ENCODE measurements at places on chromosomes 7 and 10.

- no peak for DNase-seq
Measured at GRCh38 chr10:70779088-70779487, 6.1 kb downstream of the TBATA start.

GRCh38 chr10:16242859-16243613 is 193.8 kb upstream of the PTER start:
- DNase-seq = no peak

DNA sequence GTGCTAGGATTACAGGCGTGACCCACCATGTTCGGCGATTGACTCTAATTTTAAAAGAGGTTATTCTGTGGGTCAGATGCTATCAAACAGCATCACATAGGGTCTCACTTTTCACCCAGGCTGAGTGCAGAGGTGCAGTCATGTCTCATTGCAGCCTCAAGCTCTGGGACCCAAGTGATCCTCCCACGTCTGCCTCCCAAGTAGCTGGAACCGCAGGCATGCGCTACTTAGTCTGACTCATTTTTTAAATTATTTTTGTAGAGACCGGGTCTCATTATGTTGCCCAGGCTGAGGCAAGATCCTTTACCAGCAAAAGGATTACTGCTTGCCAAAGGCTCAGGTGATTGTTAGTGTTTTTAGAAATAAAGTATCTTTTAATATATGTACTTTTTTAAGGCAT is 42.9 kb upstream of the STOX1 start:
- DNase-seq = no peak

GRCh38 chr10:43055217-43055616 is 21.7 kb upstream of the RET start:
- DNase-seq = no peak

DNA sequence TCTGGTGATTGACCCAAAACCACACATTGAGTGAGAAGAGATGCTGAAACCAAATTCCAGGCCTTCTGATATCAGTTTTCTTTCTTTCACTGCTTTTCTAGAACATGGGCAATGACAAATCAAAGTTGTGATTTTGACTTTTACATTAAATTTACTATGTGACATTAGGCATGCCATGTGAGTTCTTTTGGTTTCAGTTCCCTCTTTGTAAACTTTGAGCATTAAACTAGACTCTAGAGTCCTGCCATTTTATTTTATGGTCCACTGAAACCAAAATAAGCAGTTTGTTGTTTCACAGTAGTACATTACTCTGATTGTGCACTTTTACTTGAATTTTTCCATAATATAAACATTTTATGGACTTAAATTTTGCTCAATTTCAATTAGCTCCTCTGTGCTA is 381.1 kb upstream of the SEMA3D start:
- DNase-seq = peak; percentile 9

GRCh38 chr10:15182540-15183207 is 14.2 kb upstream of the NMT2 start:
- DNase-seq = peak; percentile 55

- DNase-seq = no peak
Measured at GRCh38 chr7:100971111-100972001, 2.0 kb downstream of the MUC12 start.

GRCh38 chr10:29517352-29517923 is 117.3 kb downstream of the SVIL start:
- no peak for DNase-seq

DNA sequence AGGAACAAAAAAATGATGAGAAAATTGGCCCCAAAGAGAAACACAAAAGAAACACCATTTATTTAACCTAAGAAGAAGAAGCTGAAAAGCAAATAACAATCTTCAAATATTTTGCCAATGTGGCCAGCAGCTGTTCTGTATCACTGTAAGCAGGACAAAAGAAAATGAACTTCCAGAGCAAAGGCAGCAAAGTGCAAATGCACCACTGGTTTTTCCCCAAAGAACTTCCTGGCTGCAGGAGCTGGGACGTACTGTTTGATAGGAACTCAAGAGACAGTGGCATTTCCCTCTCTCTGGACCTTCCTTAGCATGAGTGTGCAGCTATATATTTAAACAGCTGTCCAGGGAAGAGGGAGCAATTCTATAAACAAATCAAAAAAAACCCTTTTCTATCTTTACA is 60.4 kb downstream of the RNLS start:
- no peak for DNase-seq

DNA sequence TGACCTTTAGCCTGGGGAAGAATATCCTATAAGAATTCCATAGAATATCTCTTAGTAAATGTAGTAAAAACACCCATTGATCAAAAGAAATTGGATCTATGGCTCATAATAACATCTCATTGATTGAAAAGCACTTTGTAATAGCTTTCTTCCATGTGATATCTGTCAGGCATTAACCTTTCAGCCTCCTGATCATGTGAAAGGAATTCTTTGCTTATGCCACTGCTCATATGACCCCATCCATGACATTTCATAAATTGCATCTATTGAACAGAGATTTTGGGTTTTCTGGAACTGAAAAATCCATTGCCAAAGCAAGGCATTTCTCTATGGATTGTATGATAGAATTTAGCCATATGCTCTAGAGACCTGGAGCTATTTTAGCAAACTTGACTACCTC is 519.3 kb upstream of the PFKP start:
- DNase-seq = no peak

DNA sequence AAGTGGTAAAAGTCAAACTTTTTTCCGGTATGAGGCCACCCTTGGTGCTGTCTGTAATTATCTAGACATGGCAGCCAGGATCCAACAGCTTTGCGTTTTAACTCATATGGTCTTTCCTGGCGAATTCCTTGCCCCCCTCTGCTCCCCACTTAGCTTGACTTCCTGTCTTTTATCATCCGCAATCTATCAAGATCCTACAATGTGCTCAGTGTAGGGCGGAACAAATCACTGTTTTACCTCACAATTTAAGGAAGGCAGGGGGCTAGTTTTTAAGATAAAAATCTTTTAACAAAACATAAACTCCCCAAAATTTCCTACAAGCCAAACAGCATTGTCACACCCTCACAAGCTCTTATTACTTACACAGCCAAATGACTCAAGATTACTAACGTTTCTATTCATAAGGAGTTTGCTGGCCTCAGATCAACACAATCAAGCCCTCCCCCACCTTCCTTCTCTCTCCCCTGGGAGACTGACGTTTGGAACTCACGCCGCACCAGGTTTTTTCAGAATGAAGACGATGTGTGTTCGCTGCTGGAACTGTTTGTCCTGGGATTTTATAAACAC is 1.3 kb upstream of the CDK14 start:
- DNase-seq = peak; percentile 65

DNA sequence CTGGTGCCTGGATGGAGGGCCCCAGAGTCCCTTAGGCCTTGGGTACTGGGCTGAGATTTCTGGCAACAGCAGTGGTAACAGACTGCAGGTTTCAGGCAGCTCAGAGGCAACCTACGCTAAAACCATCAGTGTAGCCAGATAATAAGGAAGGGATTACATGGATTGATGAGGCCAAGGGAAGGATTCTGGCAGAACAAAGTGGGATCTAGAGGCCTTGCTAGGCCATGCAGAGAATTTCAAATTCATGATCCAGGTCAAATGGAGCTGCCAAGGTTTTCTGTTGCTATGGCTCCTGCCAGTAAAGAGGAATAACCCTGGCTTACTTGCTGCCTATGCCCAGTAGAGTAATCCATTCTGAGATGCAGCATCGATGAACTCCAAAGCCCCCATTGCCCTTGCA is 445.7 kb downstream of the ADRA2A start:
- no peak for DNase-seq

- no peak for DNase-seq
Measured at GRCh38 chr10:49309691-49310411, 10.9 kb downstream of the C10orf71 start.

GRCh38 chr7:91165006-91165845 is 99.0 kb upstream of the FZD1 start:
- DNase-seq = peak; percentile 93

GRCh38 chr7:106216923-106217542 is 67.8 kb downstream of the NAMPT start:
- peak; percentile 88 for DNase-seq

DNA sequence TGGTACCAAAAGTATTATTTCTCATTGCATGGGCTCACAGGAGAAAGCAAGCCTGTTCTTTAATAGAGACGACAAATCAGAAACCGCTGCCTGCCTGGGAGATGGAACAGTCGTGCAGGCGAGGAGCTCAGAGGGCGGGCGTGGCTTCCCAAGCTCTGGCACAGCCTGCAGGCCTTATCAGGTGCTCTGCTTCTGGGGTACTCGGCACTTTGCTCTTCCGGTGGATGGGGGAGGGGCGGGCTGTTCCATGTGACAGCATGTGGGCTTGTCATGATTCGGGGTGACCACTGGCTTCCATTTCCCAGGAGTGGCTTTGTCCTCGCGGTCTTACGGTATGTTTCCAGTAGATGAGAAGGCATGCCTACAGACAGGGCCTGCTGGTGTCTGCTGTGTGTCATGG is 228.6 kb downstream of the MGMT start:
- DNase-seq = no peak

GRCh38 chr10:109622566-109622965 is 300.7 kb downstream of the XPNPEP1 start:
- no peak for DNase-seq

DNA sequence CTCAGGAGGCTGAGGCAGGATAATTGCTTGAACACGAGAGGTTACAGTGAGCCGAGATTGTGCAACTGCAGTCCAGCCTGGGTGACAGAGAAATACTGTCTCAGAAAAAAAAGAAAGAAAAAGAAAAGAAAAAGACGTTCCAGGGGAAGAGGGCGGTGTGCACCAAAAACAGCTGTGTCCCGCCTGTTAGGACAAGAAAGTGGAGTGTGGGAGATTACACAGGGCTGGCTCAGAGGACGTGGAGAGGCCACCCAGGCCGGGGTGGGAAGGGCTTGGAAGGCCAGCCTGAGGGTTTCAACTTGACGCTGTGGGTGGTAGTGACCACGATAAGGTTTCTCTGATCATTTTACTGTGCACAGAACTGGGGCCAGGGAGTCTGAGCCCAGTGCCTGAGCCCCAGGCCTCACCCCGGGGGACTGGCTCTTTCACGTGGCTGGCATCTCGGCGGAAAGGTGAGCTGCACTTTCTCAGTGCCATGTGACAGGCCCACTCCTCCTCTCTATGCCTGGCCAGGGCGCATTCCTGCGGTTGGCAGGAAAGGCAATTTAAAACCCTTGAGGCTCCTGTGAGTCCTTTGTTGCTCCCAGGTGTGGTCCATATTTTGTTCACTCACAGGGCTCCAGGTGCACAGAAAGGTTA is 13.9 kb downstream of the RHBDD2 start:
- peak; percentile 58 for DNase-seq

- DNase-seq = no peak
Measured at GRCh38 chr7:33726582-33726981, 178.8 kb upstream of the BMPER start.

- peak; percentile 25 for DNase-seq
Measured at GRCh38 chr7:46383605-46384004, 462.5 kb upstream of the IGFBP3 start.

- DNase-seq = peak; percentile 74
Measured at GRCh38 chr10:12566161-12567115, 217.1 kb downstream of the CAMK1D start.

DNA sequence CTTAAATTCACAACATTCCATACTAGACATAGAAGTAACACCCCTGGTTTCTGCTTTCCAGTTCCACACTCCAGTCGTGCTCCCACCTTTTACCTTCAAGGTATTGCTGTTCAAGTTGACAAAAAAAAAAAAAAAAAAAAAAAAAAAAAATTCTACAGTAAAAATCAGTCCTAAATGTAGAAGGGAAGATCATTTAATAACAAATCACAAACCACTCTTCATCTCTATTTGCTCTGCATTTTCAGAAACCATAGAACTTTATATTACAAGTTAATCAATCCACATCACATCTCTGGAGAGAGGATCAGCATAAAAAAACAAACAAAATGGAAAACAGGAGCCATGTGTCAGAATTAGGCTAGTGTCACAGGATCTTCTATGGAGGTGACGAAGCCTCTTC is 206.3 kb upstream of the KLF14 start:
- no peak for DNase-seq

DNA sequence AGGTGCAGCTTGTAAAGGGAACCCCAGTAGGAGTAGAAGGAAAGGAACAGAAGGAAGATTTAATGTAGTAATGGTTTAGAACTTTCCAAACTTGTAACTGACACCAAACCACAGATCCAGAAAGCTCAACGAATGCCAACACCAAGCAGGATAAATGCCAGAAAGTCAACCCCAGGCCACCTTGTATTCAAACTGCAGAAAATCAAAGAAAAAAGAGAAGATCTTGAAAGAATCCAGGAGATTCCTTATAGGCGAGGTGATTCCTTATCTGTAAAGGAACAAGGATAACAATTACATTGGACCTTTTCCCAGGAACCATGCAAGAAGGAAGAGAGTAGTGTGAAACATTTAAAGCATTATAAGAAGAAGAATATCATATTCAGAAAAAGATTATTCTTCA is 93.6 kb downstream of the NKX6-2 start:
- DNase-seq = no peak

DNA sequence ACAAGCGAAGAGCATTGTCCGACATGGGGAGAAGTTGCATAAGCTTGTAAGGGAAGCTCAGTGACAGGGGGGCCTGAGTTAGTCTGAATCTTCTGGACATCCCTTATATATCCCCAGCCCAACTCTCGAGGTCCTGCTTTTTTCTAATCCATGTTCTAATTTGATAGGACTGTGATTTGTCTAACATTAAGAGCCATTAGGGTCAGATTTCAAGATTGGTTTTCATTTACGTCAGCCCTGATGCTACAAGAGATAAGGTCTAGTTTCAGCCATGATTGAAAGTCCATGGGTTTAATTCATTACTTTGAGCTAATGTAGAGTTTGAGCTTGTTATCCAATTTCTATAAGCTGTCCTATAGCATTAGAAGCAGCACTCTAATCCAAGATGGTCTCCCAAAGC is 20.3 kb downstream of the TLX1 start:
- DNase-seq = no peak

- no peak for DNase-seq
Measured at GRCh38 chr10:86205306-86206239, 161.0 kb downstream of the GRID1 start.

DNA sequence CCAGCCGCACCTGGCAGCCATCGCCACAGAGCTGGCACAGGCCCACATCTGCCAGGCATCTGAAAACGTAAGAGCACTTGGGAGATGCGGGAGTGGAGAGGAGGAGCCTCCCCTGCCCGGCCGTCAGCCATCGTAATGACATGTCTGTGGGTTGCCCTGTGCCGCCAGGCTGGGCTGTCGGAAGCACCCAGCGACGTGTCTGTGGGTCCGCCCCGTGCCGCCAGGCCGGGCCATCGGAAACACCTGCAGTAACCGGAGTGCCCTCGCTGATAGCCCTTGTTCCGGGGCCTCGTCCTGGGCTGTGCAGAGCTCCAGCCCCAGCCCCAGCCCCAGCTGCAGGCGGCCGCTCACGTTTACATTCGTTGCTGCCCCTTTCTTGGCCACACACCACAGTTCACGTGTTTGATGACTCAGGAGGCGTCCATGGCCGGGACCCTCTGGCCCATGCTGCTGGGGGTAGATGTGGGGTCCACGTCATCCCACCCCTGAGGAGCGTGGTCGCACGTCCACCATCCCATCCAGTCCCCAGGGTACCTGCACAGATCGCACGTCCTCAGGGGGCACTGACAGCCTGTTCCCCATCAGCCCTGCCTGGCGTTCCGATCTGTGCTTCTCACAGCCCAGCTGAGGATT is 30.0 kb upstream of the PRKAR1B start:
- DNase-seq = no peak
